Mesothelial cell of epicardium (in vitro differentiated cells): ENCODE measurements at places on chromosomes 12 and 14.

GRCh38 chr12:87943762-87944161 lies 85.4 kb downstream of the C12orf50 start:
- no peaks in the 10 kb centered on the region for H3K27me3 ChIP-seq
- no peak overlapping the region for H3K4me3 ChIP-seq
- no peak overlapping the region for H3K27ac ChIP-seq
- no peak for DNase-seq

DNA sequence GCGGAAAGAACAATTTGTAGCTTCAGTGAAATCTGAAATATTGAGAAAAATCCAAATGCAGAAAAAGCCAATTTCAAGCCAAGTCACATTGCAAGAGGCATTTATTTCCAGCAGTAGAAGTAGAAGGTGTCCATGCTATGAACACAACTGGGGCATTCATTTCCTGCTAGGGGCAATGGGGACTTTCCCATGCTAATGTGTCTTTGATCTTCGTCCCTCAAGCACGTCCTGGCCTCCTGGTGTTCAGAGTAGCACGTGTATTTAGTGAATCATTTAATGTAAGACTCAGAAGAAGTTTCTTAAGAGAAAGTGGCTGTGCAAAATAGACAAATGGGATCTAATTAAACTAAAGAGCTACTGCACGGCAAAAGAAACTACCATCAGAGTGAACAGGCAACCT lies 267.9 kb downstream of the TMEM132C start:
- H3K4me1 ChIP-seq: no peaks in the 10 kb centered on the region
- H3K27me3 ChIP-seq: no peaks in the 10 kb centered on the region
- DNase-seq: no peak
- H3K4me3 ChIP-seq: no peak overlapping the region
- H3K36me3 ChIP-seq: no peaks in the 10 kb centered on the region
- no peak overlapping the region for H3K27ac ChIP-seq

GRCh38 chr14:30295980-30296379 lies 263.0 kb upstream of the G2E3 start:
- H3K4me1 ChIP-seq: peaks cover 10% of the 10 kb centered on the region
- H3K27me3 ChIP-seq: peaks cover 40% of the 10 kb centered on the region
- H3K36me3 ChIP-seq: no peaks in the 10 kb centered on the region
- no peak overlapping the region for H3K27ac ChIP-seq
- no peak overlapping the region for H3K4me3 ChIP-seq
- DNase-seq: no peak

DNA sequence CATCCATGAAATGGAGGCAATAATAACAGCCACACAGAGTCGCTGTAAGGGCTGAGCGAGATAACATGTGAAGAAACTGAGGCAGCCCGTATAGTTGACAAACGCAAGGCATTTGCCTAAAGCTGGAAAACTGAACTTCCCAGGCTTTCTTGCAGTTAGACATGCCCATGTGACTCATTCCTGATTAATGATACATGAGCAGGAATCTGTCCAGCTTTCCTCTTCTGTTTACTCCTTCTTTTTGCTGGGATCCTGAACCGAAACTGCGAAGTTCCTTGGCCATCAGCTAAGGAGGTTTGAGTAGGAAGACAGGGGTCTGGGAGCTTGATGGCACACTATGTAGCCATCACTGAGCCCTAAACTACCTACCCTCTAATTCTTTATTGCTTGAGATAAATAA lies 52.2 kb downstream of the ST8SIA1 start:
- peaks cover 11% of the 10 kb centered on the region for H3K4me1 ChIP-seq
- DNase-seq: no peak
- H3K27me3 ChIP-seq: no peaks in the 10 kb centered on the region
- H3K27ac ChIP-seq: no peak overlapping the region
- H3K4me3 ChIP-seq: no peak overlapping the region

GRCh38 chr14:98177551-98177950 lies 1094.4 kb downstream of the BCL11B start:
- peaks cover 17% of the 10 kb centered on the region for H3K27me3 ChIP-seq
- no peaks in the 10 kb centered on the region for H3K36me3 ChIP-seq
- H3K4me1 ChIP-seq: peaks cover 5% of the 10 kb centered on the region
- H3K27ac ChIP-seq: no peak overlapping the region
